Left renal cortex interstitium (tissue), 4 donors: ENCODE measurements at places on chromosomes 6 and 20. TPM values are rescaled to one million over a fixed set of nuclear protein-coding genes. Genes with fewer than 3 reads are reported as not detected.
A peak's percentile ranks its signal among the peaks of the same experiment; 100 is the strongest.

Gene PRSS16
- 0.33 TPM for polyA plus RNA-seq

- DNase-seq, result no peak
Measured at GRCh38 chr6:16168858-16169257, 40.0 kb downstream of the MYLIP start.

Gene TTLL9
- polyA plus RNA-seq, result 5.9 TPM

- peak; percentile 23 for DNase-seq
Measured at GRCh38 chr20:37823296-37823980, 79.5 kb upstream of the VSTM2L start.

DNA sequence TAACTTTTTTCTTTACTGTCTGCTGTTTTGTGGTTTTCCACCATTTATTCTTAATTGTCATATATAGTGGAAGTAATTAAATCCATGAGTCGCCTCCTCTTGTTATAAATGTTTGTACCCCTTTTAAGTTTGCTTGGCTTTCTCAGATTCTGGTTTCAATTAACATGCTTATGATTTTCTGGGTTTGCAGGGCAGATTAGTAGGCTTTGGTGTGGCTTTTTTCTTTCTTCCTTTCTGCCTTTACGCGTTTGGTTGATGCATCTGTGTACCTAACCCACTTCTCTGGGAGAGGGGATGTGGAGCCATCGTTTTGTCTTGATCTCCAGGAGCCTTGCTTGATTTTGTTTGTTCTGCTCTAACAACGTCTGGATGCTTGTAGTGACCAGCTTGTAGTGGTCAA is 100.4 kb downstream of the JARID2 start:
- no peak for DNase-seq

GRCh38 chr6:56815436-56815835 is 139.5 kb upstream of the BEND6 start:
- DNase-seq, result no peak

DNA sequence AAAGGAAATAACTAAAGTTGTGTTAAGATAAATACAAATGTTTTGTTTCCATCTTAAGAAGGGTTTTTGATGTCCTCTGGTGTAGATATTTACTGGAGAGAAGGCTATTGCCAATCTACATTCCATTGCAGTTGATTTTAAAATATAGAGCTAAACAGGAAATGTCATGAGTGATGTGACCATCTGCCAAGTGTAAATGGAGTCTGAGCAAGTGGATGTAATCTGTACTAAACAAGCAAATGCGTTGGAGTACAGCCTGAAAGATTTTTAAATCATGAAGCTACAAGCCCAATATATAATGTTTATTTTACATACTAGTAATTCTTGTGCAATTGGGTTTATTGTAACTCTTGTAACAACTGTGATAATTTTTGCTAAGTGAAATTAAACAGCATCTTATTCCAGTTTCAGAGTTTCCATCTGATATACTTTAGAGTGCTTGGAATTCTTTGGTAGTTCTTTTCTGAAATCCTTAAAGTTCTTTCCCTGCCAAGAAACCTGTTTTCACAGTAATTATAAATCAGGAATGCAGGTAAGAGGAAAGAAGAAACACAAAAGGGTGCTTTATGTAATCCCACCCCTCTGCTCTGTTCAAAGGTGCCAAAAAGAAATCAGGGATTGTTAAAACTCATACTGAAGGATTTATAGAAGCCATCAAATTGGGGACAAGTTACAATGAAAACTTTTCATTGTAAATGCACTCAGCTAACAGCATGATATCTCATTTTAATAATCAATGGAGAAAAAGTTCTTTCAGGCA is 47.2 kb upstream of the FLRT3 start:
- DNase-seq, result no peak

- DNase-seq, result no peak
Measured at GRCh38 chr6:35223396-35223795, 9.6 kb downstream of the SCUBE3 start.

Gene HLA-DMB
- polyA plus RNA-seq, result 70.2 TPM

Gene WFDC5
- not detected for polyA plus RNA-seq

Gene KIF13A
- polyA plus RNA-seq, result 31.7 TPM

GRCh38 chr20:63497138-63497945 is 1.5 kb downstream of the EEF1A2 start:
- DNase-seq, result no peak

Gene GJA10
- polyA plus RNA-seq, result 0.11 TPM

DNA sequence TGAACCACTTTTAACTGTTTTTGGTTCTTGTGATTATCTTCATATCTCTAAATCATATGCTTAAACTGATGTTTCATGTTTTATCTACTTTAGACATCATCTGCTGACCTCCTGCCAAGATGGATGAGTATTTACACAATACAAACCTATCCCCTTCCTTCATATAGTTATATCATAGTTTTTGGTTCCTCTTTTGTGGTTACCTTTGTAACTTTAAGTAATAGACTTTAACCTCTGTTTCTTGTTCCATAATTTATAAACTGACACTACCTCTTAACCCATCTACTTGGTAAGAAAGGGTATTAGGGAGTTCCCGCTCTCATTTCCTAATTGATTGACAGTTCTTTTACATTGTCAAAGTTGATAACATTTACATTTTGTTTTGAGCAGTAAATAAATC is 11.9 kb downstream of the PCMT1 start:
- no peak for DNase-seq

DNA sequence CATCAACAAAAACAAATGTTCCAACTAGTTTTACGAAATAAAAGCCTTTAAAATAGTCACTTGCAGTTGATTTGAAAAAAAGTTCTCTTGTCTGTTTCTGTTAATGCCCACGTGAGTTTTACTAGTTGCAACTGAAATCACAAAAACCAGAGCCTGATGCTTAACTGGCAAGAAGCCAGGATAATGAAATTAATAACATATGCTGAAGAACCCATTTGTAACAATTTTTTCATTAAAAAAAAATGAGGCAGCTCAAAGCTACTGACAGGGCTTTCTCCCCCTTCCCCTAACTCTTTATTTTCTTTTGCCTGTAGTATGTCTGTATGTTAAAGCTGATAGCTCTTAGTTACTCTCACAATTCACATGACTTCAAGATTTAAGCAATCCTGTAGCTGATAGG is 132.7 kb upstream of the EYA4 start:
- no peak for DNase-seq

- no peak for DNase-seq
Measured at GRCh38 chr6:75824160-75824559, 75.1 kb downstream of the MYO6 start.

DNA sequence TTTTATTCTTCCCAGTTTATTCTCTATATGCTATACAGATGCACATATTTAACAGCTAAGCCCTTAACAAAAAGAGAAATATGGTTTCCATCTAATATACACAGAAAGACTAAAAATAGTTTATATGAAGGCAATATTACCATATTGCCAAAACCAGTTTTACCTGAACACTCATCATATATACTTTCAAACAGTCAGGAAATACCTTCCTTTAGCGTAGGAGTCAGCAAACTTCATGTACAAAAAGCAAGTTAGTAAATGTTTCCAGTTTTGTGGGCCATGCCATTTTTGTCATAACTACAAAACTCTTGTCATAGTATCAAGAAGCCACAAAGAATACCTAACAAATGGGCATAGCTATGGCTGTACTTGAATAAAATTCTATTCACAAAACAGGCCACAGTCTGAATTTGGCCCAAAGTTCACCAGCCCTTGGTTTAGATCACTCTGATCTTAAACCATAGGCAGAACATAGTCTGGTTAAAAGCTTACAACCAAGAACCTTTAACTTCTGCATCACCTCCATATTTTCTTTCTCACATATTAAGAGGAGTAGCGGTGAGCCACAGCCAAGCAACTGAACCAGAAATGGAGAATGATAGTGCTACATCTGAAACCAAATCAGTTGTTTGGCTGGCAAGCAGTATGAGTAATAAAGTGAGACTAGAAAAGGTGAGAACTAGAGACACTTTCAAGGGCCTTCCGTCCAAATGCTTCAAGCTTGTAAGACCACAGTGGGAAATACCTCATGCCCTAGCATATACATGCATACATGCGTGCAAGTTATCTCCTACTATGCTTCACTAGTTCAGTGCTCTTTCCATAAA is 116.6 kb downstream of the PTPRK start:
- DNase-seq, result no peak
